ENCODE measurements at places on chromosomes 16 and 17.

DNA sequence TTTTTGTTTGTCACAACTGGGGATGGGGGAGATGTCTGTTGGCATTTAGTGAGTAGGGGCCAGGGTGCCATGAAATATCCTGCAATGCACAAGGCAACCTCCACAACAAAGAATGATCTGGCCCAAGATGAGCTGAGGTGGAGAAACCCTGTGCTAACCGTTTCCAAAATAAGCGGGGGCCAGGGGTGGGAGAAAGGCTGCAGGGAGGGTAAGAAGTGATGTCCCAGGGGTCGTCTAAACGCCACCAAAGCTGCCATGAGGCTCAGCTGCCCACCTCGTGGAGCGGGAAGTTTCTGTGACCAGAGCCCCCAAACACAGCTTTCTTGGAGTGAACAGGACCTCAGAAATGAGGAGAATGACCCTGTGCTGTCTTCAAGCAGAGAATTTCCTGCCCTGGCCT is 76.5 kb upstream of the CDH5 start:
- DNase-seq, result no peak

- DNase-seq, result no peak
Measured at GRCh38 chr16:3349175-3349574, 6.5 kb upstream of the OR2C1 start.

- no peak for DNase-seq
Measured at GRCh38 chr16:56355786-56356275, 69.5 kb downstream of the AMFR start.

DNA sequence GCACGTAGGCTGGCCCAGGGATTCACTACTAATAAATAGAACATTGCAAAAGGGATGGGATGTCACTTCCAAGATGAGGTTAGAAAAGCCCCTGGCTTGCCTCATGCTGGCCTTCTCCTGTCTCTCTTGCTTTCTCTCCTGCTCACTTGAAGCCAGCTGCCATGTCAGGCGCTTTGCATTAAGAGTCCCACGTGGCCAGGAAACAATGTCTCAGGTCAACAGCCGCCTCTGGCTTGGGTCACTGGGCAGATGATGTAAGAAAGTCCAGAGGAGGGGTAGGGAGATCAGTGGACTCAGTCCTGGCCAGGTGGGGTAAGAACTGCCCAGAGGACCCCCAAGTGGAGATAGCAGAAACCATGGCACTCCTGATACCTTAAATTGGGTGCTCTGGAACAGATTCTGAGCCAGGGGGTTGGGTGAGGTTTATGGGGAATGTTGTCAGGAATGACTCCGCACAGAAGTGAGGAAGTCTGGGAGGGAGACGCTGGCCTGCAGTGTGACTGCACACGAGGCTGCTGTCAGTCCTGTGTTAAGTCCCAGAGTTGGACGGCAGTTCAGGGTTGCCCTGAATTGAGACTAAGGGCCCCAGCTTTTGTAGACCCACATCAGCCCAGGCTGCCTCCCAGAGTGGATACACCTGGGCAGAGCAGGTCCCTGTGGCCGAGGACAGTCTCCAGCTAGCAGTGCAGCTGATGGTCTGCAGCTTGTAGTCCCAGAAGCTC is 17.7 kb downstream of the C16orf82 start:
- DNase-seq, result no peak

DNA sequence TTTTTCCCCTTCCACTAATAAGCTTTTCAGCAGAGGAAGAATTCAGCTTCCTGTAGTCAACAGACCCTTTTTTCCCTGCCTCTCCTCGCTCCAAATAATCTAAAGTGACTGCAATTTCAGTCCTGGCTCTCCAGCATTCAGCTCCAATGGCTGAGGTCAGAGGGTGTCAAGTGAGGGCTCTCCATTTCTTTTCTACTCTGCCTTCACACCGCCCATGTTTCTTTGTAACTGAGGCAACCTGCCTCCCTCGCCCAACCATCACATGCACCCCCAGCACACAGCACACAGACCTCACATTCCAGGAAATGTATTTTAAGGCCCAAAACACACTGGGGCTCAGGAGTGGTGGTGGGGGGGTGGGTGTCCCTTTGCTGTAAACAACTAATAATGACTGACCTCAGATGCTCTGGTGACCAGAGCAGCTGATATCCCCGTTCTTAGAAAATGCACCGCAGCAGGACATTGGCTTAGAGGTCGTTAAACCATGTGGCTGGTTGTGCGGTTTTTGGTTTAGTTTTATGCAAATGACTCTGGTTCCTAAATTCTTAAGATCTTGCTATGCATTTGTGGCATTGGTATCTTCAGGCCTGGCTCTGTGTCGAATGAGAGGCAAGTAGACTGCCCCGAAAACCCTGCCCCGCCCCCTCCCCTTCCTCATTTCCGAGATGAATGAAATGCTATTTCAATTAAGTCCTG is 203.6 kb downstream of the ZFHX3 start:
- no peak for DNase-seq

GRCh38 chr16:58615280-58615679 is 14.3 kb downstream of the CNOT1 start:
- no peak for DNase-seq

DNA sequence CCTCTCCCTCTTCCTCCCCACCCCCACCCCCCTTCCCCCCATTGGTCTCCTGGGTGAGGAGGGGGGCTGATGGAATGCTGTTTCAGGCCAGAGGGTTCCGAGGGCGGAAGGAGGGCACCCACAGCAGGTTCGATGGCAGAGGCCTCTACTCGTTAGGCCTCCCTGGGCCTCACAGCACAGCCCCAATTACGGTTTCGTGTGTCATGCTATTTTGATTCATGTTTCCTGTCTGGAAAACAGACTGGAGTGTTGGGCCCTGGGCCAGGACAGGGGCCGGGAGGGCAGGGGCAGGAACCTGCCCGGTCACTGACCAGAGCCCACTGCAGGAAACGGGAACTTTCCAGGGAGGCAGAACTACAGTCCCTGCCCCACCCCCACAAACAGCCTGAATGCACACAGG is 138.2 kb downstream of the C16orf95 start:
- no peak for DNase-seq

GRCh38 chr17:27569884-27570577 is 61.0 kb upstream of the LGALS9 start:
- DNase-seq, result no peak

- no peak for DNase-seq
Measured at GRCh38 chr17:2862197-2862596, 66.0 kb downstream of the RAP1GAP2 start.

- DNase-seq, result no peak
Measured at GRCh38 chr16:67027046-67027445, 1.9 kb upstream of the CBFB start.

DNA sequence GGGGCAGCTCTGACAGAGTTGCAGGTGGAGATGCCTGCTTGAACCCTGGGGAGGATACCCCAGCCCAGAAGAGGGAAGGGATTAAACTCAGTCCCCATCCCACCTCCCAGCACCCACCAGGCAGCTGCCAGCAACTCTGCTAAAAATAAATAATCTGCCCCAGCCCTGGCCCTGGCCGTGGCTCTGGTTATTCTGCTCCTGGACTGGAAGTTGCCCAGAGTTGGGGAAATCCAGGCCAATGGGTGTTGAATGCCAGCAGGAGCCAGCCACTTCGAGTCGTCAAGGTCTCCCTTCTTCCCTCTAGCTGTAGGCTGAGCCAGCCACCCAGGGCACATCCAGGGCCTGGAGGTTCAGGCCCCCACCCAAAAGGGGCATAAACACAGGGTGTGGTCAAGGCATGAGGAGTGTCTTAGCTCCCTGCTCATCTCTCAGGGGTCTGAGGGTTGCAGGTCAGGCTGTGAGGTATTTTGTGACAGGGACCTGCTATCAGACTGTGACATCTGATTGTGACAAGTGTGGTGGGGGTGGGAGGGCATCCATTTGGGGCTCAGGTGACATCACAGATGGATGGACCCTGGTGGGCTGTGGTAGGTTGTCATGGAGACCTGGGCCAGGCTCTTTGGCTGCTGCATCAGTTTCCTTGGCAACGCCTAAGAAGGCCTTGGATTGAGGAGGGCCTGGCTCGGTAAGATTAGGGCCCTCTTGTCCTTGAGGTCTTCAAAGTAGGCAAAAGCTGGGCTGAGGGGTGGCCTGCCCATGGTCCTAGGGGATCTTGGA is 1.0 kb upstream of the RRAD start:
- DNase-seq, result no peak

DNA sequence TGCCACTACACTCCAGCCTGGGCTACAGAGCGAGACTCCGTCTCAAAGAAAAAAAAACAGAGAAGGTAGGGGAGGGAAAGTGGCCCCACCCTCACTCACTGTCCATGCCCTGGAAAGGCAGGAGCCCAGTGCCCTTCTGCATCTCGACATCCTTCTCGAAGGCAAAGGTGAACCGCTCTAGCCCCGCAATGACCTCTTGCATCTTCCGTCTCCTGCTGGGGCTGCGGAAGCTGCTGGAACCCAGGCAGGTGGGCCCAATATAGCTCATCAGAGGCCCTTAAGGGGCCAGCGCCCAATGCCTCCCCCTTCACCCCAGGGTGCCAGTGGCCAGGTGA is at the start of gene CPSF4L:
CPSF4L (minus strand) TSS at position 264 of the 335 bp plus-strand sequence; CDS start at position 202, 62 bp downstream.
- DNase-seq, result no peak

GRCh38 chr17:2718150-2718938 is 6.8 kb upstream of the CLUH start:
- DNase-seq, result no peak

DNA sequence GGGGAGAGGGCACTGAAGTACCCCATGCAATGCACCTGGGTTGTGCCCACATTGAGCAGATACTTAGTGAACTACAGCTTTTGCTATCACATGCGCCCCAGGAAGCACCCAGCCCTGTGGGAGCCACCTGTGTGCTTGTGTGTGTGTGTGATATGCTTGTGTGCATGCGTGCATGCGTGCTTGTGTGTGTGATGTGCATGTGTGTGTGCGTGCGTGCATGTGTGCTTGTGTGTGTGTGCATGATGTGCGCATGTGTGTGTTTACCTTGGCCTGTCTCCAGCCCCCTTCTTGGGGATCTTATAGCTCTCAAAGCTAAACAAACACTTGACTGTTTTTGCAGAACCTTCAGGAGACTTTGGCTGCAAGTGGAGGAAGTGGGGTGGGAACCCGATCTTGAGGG is 841 bp downstream of the C16orf89 start:
- DNase-seq, result no peak

DNA sequence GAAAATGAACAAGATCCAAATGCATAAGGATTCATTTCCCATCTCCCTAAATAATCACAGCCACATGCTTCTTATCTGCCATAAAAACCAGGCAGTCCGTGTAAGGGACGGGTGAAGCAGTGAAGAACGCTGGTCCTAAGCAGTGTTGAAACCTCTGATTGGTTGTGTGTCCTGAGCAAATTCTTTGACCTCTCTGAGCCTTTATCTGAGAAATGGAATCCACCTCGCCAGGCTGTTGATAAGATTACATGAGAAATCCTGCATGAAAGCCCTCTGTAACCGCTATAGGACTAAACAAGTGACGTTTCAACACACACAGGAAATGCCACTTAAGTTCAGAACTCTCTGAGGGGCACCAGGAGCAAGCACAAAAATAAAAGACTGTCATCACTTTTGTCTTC is 26.8 kb downstream of the GAS7 start:
- no peak for DNase-seq

DNA sequence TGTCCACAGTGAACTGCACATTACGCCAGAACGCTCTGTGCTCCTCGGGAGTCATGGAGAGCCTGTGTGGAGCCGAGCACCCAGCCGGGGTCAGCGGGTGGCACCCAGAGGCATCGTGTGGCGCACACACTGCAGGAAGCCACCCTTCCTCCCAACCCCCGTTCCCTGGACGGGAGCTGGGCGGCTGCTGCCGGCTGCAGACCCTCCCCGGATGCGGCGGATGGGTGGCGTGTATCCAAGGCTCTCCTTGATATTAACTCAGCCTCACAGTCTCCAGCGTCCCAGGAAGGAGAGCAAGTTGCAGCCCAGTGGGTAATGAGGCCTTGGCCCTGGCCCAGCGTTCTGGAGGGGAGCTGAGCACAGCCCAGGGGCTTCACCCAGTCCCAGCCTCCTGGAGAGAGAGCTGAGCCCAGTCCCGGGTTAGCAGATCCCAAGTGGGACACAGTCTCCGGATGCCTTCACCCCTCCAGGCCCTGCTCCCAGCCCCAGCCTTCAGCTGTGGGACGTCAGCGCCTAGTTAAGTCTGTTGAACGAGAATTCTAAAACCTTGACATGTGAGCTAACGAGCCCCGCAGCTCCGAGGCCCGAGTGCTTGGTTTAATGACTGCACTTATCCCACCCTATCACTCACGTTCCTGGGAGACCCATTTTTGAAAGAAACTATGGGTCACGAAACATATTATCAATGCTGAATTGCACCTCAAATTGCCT is 86.6 kb downstream of the TBC1D16 start:
- no peak for DNase-seq

DNA sequence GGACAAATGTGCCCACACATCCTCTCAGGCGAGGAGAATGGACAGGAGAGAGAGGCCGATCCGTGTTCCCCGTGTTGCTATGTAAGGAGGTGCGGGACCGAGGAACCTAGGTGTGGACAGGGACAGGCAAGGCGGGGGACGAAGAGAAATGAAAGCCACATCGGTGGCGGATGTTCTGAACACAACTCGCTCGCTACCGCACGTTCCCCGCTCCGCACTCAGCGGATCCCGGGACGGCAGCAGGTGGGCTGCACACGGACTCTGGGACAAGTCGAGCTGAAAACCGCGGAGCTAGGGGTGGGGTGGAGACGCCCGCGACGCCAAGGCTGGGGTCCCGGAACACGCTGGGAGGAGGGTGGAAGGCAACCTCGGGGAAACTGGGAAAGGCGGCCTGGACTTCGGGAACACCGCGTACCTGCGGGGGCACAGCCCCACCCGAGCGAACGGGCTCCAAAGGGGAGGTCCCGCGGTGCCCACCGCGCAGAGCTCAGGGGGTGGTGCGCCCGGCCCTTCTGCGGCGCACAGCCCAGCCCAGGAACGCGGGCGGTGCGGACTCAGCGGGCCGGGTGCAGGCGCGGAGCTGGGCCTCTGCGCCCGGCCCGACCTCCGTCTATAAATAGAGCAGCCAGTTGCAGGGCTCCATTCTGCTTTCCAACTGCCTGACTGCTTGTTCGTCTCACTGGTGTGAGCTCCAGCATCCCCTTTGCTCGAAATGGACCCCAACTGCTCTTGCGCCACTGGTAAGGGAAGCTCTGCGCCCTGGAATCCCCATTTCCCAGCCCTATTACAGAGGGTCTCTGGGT is at the start of gene MT1E:
MT1E (plus strand) TSS at position 642 of the 803 bp plus-strand sequence; CDS start at position 713, 71 bp downstream.
- DNase-seq, result peak; percentile 22

DNA sequence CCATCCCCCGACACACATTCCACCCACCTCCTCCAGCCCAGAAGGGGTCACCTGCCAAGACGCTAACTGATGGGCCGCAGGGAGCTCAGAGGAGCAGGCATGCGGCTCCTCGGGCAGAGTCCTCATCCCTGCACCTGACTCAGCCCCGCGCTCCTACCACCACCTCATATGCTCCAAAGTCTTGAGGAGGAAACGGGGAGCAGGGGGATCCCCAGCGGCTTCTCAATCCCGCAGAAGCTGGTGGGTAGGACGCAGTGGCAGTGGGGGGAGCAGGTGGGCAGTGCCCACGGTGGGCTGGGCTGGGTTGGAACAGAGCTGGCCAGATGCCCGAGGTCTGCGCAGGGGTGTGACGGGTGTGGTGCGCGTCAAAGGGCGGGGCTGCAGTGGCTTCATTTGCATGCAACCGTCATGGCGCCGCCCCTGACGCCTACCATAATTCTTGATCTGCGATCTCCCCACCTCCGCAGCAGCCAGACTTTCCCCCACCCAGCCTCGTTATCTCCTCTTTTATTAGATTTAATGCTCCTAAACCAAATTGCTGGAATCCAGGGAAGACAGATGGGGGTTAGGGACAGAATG is 39.0 kb upstream of the EMP2 start:
- DNase-seq, result no peak

GRCh38 chr17:9026741-9027140 is 5.4 kb downstream of the NTN1 start:
- no peak for DNase-seq
